Stimulated activated CD4-positive, alpha-beta T cell treated with anti-CD3 and anti-CD28 coated beads, Interleukin-15, amount 100 ng/mL, for 1 hour (primary cell): ENCODE measurements at places on chromosomes 12 and 14.

- DNase-seq: no peak
Measured at GRCh38 chr14:21704338-21704737, 30.7 kb upstream of the OR4E1 start.

DNA sequence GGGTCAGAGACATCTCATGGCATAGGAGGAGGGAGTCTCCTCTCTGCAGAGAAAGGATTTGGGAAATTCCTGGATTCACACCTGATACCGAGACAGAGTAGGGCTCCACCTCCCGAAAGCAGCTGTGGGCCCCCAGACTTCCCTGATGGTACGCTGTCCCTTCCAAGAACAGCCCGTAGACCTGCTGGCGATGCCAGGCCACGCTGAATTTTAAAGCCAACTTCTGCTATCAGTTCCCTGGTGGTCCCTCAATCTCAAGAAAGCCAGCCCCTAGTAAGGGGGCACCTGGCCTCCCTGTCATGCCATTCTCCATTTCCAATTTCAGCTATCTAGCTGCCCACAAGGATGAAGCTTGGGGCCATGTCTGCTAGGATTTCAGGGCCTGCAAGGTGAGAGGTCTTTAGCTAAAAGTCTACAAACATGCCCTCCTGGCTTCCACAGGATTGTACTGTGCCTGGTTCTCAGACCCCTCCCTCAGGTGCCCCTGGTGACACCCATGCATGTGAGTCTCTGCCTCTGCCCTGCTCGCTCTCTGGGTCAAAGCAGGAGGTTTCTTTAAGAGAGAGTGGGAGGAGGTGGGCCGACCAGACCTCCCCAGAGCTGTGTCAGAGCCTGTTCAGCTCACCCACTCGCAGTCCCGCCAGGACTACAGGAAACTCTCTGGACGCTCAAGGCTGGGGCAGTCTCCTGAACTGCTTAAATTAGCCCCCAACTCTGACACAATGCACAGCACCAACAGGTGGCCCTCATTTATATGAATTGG, 30.5 kb downstream of the ANO2 start:
- no peak for DNase-seq

- DNase-seq: no peak
Measured at GRCh38 chr12:67193704-67194103, 75.5 kb upstream of the CAND1 start.

DNA sequence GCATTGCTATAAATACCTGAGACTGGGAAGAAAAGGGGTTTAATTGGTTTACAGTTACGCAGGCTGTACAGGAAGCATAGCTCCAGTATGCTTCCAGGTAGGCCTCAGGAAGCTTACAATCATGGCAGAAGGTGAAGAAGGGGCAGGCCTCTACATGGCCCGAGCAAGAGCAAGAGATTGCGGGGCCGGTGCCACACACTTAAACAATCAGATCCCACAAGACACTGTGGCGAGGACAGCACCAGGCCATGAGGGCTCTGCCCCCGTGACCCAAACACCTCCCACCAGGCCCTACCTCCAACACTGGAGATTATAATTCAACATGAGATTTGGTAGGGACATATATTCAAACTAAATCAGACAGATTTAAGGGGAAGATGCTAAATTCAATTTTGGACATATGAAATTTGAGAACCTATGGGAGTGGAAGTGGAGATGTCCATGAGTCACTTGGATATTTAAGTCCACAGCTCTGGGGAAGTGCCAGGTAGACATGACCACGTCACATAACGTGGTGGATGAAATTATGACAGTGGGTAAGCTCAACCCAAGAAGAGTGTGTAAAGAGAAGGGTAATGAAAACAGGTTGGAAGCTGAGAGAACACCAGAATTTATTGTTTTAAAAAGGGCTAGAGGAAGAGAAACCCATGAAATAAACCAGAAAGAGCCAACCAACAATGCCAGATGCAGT, 1.5 kb upstream of the LTA4H start:
- DNase-seq: no peak
